ENCODE measurements at places on chromosomes 6 and 20.
A peak's percentile ranks its signal among the peaks of the same experiment; 100 is the strongest.

- DNase-seq, result no peak
Measured at GRCh38 chr20:35093267-35093884, 769 bp upstream of the TRPC4AP start.

GRCh38 chr6:33812669-33813068 is 8.9 kb upstream of the MLN start:
- peak; percentile 83 for DNase-seq

GRCh38 chr6:40075056-40075590 is 140.9 kb upstream of the MOCS1 start:
- DNase-seq, result no peak

DNA sequence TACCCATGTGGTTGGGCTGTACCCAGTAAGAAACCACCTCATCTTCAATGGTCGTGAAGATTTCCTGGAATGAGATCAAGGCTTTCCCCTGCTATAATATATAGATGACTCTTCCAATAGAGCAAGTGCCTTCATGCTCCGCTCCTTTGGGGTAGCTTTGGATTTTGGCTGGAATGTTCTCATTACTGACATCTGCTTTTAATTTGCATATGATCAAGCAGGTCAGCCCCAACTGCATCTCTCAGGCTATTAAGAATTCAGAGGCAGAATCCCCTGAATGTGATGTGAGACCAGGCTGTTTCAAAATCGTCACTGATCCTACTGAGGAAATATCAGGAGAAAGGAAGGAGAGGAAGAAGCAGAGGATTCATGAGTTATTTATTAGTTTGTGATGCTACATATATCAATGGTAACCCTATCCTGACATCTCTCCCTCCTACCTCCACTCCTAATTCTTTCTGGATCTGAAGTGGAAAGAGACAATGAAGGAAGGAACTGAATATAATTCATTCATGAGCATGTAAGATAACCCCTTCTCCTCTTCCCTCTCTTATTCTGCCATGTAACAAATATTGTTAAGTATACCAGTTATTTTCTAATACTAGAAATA is 47.6 kb upstream of the FUCA2 start:
- no peak for DNase-seq

- DNase-seq, result no peak
Measured at GRCh38 chr6:108805611-108806167, 42.5 kb upstream of the ARMC2 start.

- DNase-seq, result no peak
Measured at GRCh38 chr6:30792786-30793185, 48.4 kb upstream of the IER3 start.

DNA sequence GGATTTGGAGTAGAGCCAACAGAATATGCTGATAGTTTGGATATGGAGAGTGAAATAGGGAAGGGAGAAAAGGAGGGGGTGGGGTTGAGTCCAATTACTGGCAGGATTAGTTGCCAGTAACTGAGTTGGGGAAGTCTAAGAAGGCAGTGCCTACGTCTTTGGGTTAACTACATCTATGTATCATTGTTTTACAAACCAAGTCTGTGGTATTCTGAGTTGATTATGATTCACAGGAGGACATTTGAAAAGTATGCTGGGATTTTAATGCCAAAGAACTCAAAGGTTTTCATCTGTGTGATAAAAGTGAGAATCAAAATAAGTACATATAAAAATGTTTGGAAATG is 14.7 kb downstream of the DSE start:
- DNase-seq, result no peak

- DNase-seq, result peak; percentile 74
Measured at GRCh38 chr6:136317021-136317694, 27.5 kb upstream of the BCLAF1 start.

DNA sequence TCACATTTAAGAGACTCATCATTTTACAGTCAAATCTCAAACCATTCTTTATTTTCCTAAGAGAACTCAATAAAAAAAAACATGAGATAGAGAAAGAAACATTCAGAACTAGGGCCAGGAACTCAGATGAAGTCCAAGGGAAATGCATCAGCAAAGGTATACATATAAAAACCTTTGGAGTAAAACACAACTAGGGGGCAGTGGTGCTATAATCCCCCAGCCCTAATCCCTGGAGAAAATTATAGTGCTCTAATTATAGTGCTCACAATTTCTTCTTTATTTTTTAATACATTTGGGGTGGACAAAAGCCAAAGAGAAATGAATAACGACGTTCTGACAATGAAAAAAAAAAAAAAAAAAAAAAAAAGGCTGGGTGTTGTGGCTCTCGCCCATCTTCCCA is 100.6 kb upstream of the EMILIN3 start:
- DNase-seq, result no peak

Measured in left kidney (tissue), 8 donors.